Central memory CD8-positive, alpha-beta T cell (primary cell): ENCODE measurements at places on chromosomes 1 and 21.

GRCh38 chr1:178940068-178940765 is 69.3 kb upstream of the ANGPTL1 start:
- peaks cover 23% of the 10 kb centered on the region for H3K27me3 ChIP-seq
- no peak for DNase-seq
- H3K36me3 ChIP-seq, result no peaks in the 10 kb centered on the region
- H3K27ac ChIP-seq, result no peak overlapping the region
- H3K4me1 ChIP-seq, result no peaks in the 10 kb centered on the region

DNA sequence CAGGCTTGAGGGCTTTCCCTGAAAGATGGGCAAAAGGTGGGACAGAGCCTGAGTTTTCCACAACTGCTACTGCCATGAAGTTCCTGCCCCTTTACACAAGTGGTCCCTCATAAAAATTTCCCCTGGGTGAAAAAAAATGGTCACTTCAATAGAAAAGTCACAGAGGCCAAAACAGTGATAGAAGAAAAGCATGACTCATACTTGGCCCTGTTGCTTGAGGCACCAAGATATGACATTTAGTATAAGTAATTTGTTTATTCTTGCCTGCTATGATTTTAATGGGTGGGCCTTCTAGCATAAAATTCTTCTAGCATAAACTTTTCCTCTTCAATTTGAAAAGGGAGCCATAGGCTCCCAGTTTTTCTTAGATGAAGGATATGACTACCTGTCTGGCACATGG is 280.2 kb downstream of the DPYD start:
- DNase-seq, result no peak
- no peak overlapping the region for H3K27ac ChIP-seq

DNA sequence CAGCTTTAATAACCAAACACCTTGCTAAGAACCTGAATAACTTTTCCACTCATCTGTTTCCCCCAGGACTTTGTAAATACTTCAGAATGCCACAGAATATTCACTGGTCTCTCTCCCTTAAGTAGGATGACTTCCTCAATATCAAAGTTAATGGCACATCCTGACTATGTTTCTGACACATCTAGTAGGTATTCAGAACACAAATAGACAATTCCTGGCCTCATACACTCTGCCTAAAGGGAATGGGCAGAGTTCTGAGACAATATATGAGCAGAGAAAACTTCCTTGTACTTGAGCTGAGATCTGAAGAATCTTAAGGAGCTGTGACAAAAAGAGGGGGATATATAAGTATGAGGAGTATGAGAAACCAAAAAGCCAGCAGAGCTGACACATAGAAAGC is 34.8 kb downstream of the ANKRD13C start:
- H3K27me3 ChIP-seq, result no peaks in the 10 kb centered on the region
- H3K4me3 ChIP-seq, result no peak overlapping the region
- H3K27ac ChIP-seq, result peak overlapping the region; percentile 1
- DNase-seq, result no peak
- H3K36me3 ChIP-seq, result peaks cover 24% of the 10 kb centered on the region

GRCh38 chr1:178337091-178337706 is 159.6 kb downstream of the CLEC20A start:
- no peaks in the 10 kb centered on the region for H3K36me3 ChIP-seq
- peaks cover 5% of the 10 kb centered on the region for H3K27me3 ChIP-seq
- no peak for DNase-seq
- no peak overlapping the region for H3K4me3 ChIP-seq
- no peak overlapping the region for H3K27ac ChIP-seq
- no peaks in the 10 kb centered on the region for H3K4me1 ChIP-seq

DNA sequence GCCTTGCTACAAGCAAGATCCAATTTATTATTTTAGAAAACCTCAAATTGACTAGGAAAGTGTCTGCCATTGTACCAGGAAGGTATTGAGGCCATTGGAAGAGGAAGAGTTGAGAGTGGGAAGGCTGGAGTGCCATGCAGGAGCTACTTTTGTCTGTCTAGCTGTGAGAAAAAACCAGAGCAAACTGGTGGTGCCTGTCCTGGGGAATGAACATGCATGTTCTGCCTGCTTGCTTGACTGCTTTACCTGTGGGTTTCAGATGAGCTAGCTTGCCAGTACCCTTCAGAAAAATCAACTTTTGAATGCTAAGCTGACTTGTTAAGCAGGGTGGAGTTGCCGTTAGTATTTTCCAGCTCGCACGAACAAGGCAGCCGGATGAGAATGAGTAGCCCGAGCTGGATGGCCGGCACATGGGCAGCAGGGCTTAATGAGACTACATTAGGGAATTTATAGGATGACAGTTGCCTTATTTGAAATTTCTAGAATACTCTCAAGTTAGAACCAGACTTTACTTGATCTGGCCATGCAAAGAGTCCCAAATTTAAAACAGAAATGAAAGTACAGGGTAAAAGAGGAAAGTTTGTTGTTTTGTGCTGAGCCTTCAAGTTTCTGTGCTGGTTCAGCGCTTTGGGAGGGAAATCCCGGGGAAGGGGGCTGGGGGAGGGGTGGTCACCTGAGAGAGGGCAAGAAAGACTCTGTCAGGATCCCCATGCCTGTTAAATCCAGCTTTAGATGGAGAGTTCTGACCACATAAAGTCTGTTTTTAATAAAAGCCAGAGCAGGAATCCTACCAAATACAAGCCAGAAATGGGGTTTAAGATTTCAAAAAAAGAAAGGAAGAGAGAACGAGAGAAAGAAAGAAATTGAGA is 29.6 kb upstream of the C1orf105 start:
- H3K36me3 ChIP-seq, result peaks cover 3% of the 10 kb centered on the region
- H3K4me1 ChIP-seq, result peaks cover 22% of the 10 kb centered on the region
- no peak overlapping the region for H3K4me3 ChIP-seq
- no peaks in the 10 kb centered on the region for H3K27me3 ChIP-seq
- H3K27ac ChIP-seq, result peak overlapping the region; percentile 17
